Astrocyte (in vitro differentiated cells and primary cell): ENCODE measurements at places on chromosomes 13 and 19.

GRCh38 chr13:113905942-113906341, 42.1 kb upstream of the GAS6 start:
- no peak overlapping the region for H3K4me3 ChIP-seq
- no peaks in the 10 kb centered on the region for H3K27me3 ChIP-seq
- no peak for DNase-seq
- H3K36me3 ChIP-seq, result no peaks in the 10 kb centered on the region
- peaks cover 35% of the 10 kb centered on the region for H3K4me1 ChIP-seq

DNA sequence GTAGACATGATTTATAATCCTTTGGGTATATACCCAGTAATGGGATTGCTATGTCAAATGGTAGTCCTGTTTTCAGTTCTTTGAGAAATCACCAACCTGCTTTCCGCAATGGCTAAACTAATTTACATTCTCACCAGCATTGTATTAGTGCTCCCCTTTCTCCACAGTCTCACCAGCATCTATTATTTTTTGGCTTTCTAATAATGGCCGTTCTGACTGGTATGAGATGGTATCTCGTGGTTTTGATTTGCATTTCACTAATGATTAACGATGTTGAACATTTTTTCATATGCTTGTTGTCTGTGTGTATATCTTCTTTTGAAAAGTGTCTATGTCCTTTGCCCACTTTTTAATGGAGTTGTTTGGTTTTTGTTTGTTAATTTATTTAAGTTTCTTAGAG, 165.1 kb downstream of the PDS5B start:
- H3K27me3 ChIP-seq, result no peaks in the 10 kb centered on the region
- no peak for DNase-seq
- peaks cover 9% of the 10 kb centered on the region for H3K36me3 ChIP-seq
- no peak overlapping the region for H3K27ac ChIP-seq

GRCh38 chr13:42246541-42246940, 25.4 kb upstream of the AKAP11 start:
- H3K27me3 ChIP-seq, result no peaks in the 10 kb centered on the region
- no peaks in the 10 kb centered on the region for H3K36me3 ChIP-seq
- DNase-seq, result no peak
- no peak overlapping the region for H3K4me3 ChIP-seq
- H3K27ac ChIP-seq, result no peak overlapping the region
- H3K4me1 ChIP-seq, result no peaks in the 10 kb centered on the region

DNA sequence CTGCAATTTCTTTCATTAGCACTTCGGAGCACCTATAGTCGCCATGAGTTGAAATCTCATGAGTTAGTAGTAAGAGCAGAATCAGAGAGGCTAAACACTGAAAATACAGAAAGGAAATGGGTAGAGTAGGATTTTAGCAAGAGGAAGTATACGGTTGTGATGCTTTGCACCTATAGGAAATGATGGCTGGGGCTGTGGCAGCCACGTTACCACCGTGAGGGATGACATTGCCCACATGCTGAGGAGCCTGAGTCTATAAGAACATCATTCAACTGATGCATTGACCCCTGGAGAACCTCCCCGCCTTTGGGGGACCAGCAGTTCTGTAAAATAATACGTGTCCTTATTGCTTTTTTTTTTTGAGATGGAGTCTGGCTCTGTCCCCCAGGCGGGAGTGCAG, 20.4 kb downstream of the FAM187B start:
- H3K4me1 ChIP-seq, result no peaks in the 10 kb centered on the region
- no peak overlapping the region for H3K4me3 ChIP-seq
- DNase-seq, result no peak
- H3K27me3 ChIP-seq, result no peaks in the 10 kb centered on the region

DNA sequence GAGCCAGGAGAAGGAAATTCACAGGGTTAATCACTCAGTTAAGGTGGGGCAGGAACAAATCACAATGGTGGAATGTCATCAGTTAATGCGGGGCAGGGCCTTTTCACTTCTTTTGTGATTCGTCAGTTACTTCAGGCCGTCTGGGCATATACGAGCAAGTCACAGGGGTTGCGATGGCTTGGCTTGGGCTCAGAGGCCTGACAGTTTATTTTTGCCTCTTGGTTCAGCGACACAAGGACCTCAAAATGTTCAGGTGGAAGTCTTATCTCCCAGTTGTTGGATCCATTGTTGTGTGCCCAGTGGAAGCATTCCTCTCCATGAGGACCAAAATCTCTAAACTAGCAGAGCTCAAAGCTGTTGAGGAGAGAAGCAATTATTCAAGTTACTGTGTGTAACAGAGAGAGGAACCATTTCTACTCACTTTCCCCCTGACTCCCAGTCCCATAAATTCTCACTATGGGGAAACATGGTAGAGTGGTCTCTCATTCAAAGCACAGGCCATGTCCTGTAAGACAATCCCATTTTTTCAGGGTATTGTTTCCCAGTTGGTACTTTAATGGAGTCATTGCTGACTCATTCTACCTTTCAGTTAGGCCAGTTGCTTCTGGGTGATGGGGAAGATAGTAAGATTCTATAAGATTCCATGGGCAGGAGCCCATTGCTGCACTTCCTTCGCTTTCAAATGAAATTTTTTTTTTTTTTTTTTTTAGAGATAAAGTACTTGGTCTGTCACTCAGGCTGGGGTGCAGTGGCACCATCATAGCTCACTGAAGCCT, 8.8 kb upstream of the COX7A1 start:
- DNase-seq, result no peak
- no peak overlapping the region for H3K27ac ChIP-seq
- no peaks in the 10 kb centered on the region for H3K36me3 ChIP-seq
- no peaks in the 10 kb centered on the region for H3K27me3 ChIP-seq
